ENCODE measurements at places on chromosomes 7 and 10.

DNA sequence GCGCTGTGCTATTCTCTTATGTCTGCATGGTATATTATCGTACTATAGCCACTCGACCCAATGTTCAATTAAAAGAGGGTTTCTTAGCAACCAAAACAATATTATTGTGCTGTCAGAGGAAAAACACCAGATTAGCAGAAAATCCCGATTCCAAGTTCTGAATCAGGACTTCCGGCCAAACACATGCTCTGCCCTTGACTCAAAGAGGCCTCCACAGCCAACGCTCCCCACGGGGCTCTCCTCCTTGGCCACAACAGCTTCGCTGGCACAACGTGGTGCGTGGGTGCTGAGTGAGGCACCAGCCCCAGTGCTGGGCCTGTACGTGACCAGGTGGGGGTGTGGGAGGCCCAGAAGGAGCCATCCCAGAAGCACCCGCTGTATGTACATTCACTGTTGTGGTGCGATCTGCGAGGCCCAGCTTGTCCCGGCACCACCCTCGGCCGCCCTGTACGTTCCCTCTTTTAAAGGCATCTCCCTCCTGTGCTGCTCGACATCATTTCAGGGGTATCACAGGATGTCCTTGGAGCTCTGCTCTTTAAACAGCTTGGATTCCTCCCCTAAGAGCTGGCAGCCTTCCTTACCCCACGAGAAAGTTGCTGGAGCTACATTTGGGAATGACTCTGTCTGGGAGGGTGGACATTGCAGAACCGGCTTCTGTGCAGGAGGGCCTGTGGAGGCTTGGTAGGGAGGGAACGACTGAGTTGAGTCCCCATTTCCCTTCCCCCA, 736.2 kb downstream of the PARD3 start:
- DNase-seq = no peak

DNA sequence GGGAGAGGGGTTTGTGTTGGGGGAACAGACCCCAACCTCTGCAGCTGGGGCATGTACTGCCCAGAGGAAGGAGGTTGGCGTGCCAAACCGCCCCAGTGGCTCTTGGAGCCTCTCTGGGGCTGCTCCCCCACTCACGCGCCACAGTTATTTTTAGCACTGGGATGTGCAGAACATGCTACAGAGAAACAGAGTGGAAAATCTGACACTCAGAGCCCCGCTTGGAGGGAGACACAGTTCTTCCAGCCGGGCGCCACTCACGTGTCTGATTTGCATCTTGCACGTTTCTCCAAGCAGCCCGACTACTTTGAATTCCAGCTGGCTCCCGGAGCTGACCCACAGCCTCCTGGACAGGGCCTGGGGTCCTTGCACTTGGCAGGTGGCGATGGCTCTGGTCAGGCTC, 182.0 kb downstream of the RPS24 start:
- no peak for DNase-seq

DNA sequence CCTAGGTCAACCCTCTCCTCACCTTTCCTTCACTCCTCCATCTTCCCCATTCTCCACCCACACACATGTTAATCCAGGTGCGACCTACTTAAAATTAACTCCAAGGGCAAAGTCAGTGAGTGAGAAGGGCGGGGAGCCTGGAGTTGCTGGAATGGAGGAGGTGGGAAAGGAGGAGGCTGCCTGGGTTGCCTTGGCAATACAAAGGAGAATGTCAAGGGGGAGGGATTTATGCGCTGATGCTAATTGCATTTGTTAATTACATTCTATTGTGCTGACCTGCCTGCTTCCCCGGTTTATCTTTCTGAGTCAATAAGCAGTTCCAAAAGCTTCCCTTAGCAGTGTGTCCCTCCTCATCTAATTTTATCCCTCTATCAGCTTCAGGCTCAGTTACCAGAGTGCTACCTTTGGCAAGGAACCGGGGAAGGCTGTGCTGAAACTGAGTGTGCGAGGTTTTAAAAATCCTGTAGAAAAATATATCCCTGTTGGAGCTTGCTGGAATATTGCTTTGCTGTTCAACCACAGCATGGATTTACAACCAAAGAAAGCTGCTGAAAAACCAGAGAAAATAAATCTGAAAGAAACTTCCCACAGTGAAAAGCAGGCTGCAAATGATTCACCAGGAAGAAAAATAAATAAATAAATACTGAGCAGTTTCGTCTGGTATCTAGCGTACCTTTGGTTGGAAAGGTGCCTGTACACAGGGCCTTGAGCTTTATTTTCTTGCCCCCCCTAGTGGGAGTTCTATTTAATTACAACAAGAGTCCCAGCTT, 113.2 kb upstream of the DGKB start:
- peak; percentile 22 for DNase-seq

GRCh38 chr10:93095225-93095624, 21.5 kb downstream of the CYP26A1 start:
- DNase-seq = no peak

DNA sequence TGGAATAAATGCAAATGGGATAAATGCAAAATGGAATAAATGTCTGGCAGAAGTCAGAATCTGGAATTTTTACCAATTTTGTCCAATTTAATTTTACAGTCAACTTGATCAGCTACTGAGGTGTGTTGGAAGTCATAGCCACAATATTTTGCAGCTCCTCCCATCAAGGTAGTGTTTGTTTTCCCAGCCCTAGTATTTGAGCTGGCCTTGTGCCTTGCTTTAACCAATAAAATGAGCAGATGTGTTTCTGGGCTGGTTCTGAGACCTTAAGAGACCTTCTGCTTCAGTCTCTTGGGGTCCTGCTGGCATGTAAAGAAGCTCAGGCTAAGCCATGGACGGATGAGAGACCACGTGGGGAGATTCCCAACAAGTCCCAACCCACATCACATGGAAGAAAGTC, 42.7 kb upstream of the RSBN1L start:
- no peak for DNase-seq

- DNase-seq = no peak
Measured at GRCh38 chr10:71850021-71850742, 869 bp downstream of the PSAP start.

- no peak for DNase-seq
Measured at GRCh38 chr10:102413806-102414561, 4.6 kb downstream of the PSD start.

- peak; percentile 30 for DNase-seq
Measured at GRCh38 chr10:7027913-7028808, 382.7 kb downstream of the SFMBT2 start.

- no peak for DNase-seq
Measured at GRCh38 chr7:110839866-110840265, 251.1 kb upstream of the LRRN3 start.

DNA sequence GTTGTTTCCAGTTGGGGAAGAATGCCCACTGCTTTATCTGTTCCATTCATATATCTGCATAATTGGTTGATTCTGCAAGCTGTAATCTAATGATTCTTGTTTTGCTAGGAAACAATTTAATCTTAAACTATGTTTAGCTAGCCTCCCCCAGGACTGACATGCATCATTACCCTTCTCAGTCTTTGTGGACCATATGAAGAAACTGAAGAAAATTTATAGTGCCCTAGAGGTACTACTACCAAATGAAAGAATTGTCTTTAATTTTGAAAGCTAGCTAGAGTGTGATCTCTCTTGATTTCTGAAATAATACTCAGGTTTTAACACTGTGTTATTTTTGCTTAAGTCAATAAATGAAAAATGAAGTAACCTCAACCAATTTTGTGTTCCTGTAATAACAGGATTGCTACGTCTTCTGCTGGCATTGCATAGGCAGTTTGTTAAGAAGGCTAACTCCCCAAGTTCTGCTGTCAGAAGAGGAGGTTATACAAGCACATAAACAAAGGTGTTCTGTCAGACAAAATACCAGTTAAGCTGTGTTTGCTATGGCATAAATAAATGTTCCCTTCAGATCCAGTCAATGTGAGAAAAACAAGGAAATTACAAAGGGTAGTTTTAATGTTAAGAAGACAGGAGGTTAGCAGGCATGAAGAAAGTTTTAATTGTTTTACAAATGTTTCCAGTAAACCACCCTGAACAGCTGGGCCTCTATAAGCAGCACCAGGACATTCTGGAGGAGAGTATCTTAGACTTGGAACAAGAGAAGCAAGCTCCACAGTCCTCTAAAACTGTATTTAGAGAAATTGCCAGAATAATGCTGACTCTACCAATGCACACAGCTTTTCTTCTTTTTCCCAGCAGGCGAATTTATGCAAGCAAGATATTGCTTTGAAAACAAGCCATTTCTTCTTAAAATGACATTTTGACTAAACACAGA, 90.3 kb upstream of the CTTNBP2 start:
- no peak for DNase-seq

Measured in CD4-positive, alpha-beta T cell treated with Interleukin-17A for 1 hour (primary cell).